Peyer's patch (tissue), 4 donors: ENCODE measurements at places on chromosomes 6 and 20. TPM values are rescaled to one million over a fixed set of nuclear protein-coding genes. Genes with fewer than 3 reads are reported as not detected.
A peak's percentile ranks its signal among the peaks of the same experiment; 100 is the strongest.

The MAP3K5 gene
- 14.2 TPM for total RNA-seq

The MCHR2 gene
- total RNA-seq: not detected

The FKBP5 gene
- total RNA-seq: 296 TPM

The CST2 gene
- not detected for total RNA-seq

The TRIM10 gene
- 7.0 TPM for total RNA-seq

The TSPYL4 gene
- total RNA-seq: 9.1 TPM

DNA sequence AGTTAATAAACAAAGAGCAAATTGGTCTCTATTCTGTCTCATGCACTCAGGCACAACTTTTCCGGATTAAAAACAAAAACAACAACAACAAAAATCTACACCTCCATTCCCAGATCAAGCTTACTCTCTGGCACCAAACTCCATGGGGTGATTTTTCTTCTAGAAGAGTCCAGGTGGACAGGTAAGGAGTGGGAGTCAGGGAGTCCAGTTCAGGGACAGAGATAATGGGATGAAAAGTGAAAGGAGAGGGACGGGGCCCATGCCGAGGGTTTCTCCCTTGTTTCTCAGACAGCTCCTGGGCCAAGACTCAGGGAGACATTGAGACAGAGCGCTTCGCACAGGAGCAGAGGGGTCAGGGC, 437 bp upstream of the HLA-A start:
- no peak for DNase-seq

- no peak for DNase-seq
These were observed 61.4 kb downstream of the FAM135A start for GRCh38 chr6:70474751-70475150.

DNA sequence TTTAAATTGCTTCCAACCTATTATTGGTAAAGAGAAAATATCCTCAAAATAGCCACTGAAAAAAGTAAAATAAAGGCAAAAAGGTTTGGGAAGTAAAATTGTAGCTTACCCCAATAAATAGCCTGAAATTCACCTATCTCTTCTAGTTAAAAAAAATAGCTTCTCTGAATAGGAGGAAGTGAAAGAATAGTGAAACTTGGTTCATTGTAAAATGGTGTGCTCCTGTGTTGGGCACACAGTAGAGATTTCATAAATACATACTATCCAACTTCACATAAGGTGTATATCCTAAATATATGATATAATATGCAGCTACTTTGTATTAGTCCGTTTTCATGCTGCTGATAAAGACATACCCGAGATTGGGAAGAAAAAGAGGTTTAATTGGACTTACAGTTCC, 45.3 kb downstream of the CDK19 start:
- DNase-seq: no peak

DNA sequence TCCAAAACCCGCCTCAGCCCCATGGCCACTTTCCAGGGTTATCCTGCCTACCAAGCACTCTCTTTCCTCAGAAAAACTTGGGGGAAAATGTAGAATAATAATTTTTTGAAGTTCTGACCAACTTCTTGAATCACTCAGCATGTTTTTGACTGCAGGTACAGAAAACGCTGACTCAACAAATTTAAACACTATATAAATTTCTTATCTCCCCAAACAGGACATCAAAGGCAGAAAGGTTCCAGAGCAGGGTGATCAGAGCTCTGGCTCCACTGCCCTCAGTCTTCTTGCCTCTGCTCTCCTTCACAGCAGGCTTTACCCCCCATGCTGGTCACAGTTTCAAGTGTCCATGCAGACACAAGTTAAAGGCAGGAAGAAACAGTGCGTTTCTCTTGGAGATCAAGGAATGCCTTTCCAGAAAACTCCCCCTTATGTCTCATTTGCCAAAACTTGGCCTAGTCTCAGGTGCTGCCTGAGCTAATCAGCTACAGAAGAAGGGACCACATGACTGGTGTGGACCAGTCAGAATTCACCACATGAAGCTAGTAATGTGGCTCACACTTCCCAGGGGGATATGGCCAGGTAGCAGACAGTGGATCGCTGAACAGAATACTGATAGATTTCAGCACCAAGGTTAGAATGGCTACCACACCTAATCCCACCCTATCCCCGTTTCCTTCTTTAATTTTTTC, 24.4 kb upstream of the SLC17A3 start:
- no peak for DNase-seq

DNA sequence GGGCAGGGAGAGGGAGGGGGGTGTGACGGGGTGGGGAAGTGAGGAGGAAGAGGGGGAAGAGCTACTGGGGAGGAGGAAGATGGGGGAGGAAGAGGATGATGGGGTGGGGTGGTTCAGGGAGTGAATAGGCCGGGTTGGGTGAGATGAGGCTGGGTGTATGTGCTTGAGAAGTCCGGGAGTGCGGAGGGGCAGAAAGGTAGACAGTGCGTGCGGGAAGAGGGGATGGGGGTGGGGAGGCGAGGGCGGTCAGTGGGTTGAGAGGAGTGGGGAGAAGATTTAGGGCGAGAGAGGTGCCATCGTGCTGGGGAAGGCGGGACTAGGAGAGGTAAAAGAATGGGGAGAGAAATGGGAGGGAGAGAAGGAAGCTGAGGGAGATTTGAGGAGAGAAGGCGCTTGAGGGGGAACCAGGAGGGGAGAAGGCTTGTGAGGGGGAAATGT, 30.9 kb upstream of the NOTCH4 start:
- no peak for DNase-seq

GRCh38 chr20:9129756-9130155, 60.9 kb downstream of the PLCB4 start:
- DNase-seq: no peak

DNA sequence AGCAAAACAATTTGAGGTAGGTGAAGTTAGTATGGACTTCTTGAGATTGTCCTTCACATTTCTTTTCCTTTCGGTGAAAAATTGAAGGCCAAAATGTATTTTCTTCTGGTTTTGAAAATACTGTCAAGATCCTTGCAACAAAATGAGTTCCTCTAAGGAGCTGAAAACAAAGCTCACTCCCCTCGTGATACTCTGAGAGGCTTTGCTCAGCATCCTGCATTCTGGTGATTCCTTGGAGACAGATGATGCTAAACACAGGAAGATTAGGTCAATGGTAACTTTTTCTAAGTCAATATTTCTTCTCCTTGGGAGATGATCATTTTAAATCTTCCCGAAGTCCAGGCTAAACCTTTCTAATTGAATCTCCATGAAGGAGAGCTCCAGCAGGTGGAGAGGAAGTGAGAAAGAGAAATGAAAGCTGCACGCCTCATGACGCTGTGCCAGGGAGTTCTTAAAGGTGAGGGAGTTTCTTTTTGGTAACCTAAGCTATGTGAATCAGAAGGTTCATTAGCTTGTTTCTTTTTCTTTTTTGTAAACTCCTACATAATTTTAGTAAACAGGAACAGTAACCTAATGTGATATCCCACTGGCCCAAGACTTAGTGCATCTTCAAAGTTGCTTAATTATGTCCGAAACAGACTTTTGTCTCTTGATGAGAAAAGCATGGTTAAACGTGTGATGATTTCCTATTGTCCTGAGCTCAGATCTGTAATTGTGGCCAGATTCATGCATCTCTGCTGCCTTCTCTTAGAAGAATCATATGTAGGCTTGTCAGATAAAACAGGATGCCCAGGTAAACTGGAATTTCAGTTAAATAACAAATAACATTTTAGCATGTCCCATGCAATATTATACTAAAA, 15.0 kb downstream of the ESR1 start:
- DNase-seq: no peak

DNA sequence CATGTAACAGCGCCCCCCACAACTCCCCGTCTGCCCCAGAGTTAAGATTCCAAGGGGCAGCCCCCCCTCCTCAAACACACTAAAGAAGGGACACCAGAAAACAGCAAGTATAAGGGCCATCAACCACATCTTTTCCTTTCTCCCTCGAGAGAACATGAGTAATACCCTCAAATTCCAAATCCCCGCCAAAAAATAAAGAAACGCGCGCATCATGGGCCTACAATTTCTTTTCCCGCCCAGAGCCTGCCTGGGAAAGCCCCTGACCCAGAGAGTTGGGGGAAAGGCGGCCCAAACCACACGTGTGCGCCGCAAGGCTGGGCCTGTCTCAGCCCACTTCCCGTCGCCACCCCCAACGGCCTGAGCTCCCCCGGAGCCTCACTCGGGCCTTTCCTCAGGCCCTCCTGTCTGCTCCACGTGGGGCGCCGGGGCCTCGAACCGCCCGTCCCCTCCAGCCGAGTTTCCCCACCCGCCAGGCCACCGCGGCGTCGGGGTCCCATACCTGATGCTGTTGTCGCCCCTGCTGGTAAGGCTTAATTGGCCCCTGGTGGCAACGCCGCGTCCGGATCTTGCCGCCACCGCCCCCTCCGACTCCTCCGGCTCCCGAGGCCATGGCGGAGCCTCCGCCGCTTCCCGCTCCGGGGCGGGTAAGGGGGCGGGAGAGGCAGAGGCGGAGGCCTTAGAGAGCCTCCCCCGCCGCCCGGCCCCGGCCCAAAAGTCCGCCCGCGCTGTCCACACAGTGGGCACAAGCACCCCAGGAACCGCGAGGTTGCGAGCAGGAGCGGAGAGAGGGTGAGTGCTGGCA, 746 bp downstream of the NUP153 start:
- peak; percentile 80 for DNase-seq

GRCh38 chr6:152893187-152893586, 89.7 kb downstream of the FBXO5 start:
- no peak for DNase-seq

DNA sequence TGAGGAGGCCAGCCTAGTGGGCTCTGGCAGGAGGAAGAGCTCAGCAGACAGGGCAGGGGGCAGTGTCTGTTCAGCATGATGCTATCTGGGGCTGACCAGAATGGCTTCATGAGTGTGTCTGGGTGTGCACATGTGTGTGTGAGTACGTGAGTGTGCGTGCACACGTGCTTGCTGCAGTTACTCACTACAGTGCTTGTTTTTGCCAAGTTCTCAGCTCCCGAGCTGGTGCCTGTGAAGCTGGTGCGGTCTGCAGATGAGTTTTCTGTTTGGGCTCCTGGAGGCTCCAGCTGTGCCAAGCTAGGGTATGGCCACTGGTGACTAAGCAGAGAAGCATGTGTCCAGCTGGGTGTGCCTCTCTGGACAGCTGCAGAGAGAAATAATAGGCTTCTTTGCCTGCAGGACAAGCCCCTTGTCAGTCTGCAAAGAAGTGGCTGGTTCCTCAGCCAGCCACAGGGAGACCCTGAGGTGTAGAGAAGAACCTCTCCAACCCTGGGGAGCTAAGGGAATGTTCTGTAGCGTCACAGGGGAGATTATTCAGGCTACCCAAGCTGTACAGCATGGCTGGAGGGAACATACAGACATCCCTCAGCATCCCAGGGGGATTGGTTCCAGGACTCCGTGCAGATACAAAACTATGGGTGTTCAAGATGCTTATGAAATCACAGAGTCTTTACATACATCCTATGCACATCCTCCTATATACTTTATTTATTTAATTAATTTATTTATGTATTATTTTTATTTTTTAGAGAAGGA, 40.2 kb upstream of the FAM50B start:
- DNase-seq: peak; percentile 71

- DNase-seq: no peak
These were observed 543.3 kb upstream of the MARCKS start for GRCh38 chr6:113313841-113314240.

DNA sequence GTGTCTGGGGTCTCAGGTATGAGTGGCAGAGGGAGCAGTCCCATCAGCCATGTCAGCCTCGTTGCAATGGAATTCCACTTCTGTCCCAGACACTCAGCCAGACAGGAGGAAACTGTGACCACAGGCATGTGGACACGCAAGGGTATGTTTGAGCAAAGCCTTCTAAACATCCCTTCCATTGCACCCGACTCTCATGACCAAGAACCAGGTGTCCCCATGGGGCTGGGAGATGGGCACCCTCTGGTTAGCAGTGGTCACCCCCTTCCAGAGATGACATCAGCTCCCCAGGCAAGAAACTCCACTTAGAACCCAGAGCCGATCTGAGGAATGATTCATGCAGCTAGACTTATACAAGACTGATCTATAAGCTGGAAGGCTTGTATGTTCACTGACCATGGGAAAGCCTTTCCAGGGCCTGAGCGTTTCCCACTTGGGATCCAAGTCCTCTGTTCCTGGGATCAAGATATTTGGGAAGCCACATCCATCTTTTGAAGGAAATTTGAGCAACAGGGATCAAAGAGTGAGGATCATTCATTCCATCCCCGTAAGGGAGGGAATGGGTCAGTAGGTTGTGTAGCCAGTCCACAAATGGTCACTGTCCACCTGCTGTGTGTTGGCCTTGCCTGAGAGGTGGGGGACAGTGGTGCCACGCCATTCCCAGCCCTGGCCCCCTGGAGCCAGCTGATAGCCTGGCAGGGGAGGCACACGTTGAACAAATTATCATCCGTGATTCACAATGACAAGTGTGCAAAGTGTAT, 3.9 kb upstream of the MRGBP start:
- DNase-seq: no peak

GRCh38 chr6:1601158-1602048, 8.3 kb upstream of the FOXC1 start:
- DNase-seq: no peak

DNA sequence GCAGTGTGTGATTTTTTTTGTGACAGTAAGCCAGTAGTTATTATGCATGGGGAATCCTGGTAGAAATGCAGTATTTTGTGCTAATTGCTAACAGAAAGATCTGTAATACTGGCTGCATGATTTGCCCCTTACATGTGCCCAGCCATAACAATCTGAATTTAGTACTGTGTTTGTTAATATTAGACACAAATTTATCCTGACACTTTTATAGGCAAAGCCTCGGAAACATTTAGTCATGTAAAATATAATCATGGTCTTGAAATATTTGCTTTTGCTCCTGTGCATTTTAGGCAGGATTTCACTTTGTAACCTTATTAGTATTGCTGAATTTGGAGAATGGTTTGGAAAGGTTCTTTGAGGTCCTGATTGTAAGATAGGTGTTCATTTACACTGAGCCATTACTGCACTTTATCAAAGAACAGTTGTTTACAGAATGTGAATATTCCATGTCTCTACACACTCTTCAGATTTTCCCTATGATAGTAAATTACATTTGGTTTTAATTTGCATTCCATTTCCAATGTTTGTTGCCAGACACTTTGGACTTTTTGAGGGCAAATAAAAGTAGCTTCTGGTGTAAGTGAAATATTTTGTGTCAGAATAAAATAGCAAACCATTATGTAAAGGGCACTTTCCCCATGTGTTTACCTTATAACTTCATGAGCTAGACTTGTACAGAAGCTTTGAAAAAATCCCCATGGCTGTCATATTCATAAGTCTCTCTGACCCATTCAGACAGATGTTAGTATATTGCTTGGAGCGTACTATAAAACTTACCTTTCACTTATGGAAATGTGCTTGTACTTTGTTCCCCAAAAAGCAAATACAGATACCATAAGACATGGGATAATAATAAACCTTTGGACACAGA, 349.9 kb downstream of the ARHGAP18 start:
- DNase-seq: no peak

- DNase-seq: no peak
These were observed 69.5 kb downstream of the ELOVL5 start for GRCh38 chr6:53279293-53279692.

GRCh38 chr20:24776755-24777271, 172.3 kb upstream of the CST7 start:
- no peak for DNase-seq
